HFFc6 (cell line): ENCODE measurements at places on chromosomes 13 and 19.

GRCh38 chr13:80276371-80277289 lies 64.3 kb downstream of the SPRY2 start:
- peak; percentile 64 for DNase-seq

DNA sequence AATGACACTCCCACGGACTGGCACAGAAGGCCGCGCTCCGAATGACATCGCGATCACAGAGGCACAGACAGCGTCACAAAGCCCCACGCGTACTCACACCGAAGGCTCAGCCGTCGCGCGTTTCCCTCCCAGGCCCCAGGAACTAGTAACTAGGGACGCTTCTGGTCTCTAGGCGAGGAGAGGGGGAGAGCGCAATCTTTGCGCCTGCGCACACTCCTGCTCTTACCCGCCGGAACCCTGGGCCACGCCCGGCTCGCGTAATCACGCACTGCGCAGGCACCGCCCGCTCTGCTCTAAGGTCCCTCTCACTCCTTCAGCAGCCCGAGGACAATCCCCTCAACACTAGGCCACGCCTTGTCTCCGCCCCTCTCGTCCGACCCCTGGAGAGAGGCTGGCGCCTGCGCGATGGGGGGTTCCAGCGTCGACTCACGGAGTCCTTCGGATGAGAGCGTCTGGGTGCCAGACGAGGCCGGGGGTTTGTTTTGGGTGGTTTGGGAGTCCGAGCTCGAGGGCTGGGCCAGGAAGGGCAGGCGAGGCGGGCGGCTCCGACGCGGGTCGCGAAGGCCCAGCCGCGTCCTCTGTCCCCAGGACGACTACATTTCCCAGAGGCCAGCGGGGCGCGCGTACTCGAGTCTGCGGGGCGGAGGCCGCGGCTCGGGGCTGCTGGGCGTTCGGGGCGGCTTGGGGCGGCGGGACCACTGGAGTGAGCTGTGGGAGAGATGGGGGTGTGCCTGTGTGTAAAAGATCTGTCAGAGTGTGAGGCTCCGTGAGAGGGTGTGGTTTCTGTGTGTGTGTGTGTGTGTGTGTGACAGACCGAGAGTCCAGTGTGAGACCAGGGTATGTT lies at the start of gene ZNF471:
ZNF471 (plus strand) TSS at position 410 of the 844 bp plus-strand sequence. CDS start 3,717 bp downstream, outside the sequence.
- DNase-seq = peak; percentile 91

GRCh38 chr19:19480688-19481087 lies 34.7 kb downstream of the TSSK6 start:
- DNase-seq = no peak

DNA sequence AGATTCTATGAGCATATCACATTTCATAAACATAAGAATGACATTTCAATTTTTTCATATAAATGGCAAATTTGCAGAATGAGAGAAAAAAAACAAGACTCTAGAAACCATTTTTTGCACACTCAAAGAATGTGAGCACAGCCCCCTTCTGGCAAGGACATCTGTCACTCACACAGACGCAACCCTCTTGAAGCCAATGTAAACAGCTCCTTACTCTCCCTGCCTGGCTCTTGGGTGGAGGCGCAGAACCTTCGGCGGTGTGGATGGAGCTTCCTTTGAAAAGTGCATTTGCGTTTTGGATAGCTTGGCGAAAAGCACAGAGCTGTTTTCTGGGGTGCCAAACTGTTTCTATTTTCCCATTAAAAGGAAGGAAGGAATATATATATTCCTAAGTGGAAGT lies 367.6 kb upstream of the TSHZ3 start:
- no peak for DNase-seq

DNA sequence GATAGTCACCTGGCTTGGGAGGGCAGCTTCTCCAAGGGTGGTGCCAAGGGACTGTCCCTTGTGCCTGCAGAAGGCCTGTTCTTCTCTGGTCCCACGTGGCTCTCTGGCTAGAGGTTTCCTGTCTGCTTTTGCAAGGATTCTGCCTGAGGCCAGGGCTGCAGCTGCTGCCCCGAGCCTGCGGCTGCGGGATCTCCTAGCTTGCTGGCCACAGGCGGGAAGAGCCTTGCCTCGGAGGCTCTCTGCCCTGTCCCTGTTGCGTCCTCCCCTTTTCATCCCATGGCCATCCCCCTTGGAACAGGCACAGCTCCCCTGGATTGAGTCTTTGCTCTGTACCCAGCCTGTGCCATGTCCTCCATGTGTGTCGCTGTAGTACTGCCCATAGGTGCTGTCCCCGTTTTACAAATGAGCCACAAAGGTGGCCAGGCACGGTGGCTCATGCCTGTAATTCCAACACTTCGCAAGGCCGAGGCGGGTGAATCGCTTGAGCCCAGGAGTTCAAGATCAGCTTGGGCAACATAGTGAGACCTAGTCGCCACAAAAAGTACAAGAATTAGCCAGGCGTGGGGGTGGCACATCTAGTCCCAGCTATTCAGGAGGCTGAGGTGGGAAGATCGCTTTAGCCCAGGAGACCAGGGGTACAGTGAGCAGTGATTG lies 9.1 kb downstream of the IRF3 start:
- DNase-seq = no peak

GRCh38 chr13:110138010-110138699 lies 168.8 kb downstream of the COL4A1 start:
- peak; percentile 73 for DNase-seq

DNA sequence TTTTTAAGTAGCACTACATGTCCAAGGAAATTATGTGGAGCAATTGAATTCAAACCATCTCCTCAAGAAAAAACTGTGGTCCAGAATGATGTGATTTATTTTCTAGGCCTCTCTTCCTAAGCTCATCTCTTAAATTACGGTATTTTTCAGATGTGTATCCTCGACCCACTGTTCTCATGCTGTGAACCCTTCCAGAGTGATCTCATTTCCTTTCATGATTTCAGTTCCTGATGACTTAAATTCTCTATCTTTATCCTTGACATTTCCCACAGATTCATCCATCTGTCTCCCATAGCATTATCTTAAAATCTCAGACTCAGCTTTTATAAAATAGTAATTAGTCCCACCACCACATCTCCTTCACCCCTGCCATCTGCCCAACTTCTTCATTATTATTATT lies 117.6 kb upstream of the SPRY2 start:
- no peak for DNase-seq

DNA sequence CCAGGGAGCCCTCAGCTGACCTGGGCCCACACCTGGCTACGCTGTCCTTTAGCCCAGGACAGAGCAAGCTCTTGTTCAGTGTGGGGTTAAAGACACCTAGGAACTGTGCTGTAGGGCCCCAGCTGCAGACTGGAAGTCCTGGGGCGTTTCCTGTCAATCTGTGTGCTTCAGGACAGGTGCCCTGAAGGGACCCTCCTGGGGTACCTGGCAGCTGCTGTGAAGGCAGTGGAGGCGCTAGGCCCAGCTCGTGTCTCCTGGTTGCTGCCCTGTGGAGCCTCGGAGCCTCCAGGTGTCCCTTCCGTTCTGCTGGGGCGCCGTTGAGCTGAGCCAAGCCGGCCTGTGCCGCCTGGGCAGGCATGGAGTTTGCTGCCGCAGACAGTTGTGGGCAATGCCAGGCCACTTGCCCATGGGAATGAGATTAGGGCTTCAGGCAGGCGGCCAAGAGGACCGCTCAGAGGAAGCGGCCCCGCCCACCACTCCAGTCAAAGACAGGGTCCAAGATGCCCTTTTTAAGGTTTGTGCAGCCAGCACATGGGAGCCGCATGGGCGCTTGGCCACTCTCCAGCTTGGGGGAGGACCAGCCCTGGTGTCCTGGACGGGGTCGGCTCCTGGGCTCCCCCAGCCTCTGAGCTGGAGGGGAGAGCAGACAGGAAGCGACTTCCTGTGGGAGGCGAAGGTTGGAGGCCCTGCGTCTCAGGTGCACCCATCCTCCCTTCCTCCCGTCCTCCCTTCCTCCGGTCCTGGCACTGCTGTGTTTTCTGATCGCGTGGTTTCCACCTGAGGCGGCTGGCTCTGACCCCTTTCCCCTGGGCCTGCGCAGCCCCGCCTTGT lies 4.0 kb downstream of the PTBP1 start:
- no peak for DNase-seq

- no peak for DNase-seq
Measured at GRCh38 chr19:4583961-4584669, 24.6 kb upstream of the SEMA6B start.

GRCh38 chr13:73368608-73369007 lies 309.8 kb downstream of the KLF5 start:
- no peak for DNase-seq

DNA sequence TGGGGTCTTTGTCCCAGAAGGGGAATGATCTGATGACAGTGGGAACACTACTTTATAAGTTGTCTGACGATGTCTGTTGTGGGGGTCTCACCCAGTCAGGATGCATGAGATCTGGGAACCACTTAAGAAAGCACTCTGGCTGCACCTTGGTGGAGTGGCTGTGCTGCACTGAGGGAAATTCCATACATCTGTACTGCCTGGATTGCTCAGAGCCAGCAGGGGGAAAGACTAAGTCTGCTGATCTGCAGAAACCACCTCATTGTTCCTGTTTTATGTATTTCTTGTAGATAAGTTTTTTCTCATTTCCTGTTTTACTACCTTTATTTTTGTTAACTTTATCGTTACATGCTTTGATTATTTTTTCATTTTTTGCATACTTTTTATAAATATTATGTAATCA lies 27.3 kb downstream of the ZNF430 start:
- no peak for DNase-seq

- no peak for DNase-seq
Measured at GRCh38 chr13:77372275-77372674, 45.4 kb upstream of the MYCBP2 start.

GRCh38 chr19:40396886-40397567 lies 7.0 kb upstream of the HIPK4 start:
- DNase-seq = no peak

DNA sequence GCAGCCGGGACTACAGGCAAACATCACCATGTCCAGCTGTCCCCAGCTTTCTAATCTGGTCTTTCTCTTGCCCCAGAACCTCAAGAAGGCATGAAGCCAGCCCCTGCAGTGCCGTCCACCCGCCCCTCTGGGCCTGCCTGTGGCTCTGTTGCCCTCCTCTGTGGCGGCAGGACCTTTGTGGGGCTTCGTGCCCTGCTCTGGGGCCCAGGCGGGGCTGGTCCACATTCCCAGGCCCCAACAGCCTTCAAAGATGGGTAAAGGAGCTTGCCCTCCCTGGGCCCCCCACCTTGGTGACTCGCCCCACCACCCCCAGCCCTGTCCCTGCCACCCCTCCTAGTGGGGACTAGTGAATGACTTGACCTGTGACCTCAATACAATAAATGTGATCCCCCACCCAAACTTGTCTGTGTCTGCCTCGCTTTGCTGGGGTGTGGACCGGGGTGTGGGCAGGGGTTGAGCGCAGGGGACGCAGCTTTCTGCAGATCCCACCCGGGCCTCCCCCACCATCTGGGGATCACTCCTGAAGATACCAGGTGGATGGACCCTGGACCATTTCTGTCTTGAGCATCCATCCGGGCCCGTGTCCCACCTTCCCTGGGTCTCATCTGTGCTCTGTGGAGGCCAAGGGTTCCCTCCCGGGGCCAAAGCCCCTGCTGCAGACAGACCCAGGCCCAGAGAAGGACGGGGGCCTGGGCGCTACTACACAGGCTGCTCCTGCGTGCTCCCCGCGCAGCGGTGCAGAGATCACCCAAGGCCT lies 15.3 kb downstream of the PRKCSH start:
- no peak for DNase-seq

DNA sequence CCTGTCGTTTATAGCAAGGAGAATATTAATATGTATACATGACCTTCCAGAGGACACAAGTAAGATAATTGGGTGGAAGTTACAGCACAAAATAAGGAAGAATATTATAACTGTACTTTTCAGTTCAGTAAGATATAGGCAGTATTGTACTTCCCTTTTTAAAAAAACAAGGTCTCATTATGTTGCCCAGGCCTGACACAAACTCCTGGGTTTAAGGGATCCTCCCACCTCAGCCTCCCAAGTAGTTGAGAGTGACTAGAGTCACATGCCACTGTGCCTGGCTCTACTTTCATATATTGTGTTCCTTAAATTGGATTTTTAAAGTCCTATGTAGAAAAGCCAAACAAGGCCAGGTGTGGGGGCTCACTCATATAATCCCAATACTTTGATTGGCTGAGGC lies 19.5 kb upstream of the MAB21L1 start:
- DNase-seq = no peak

- no peak for DNase-seq
Measured at GRCh38 chr13:26465954-26466353, 91.5 kb upstream of the WASF3 start.

GRCh38 chr13:103794526-103794925 lies 728.3 kb upstream of the SLC10A2 start:
- DNase-seq = no peak
